ENCODE measurements at places on chromosomes 6 and 20.

DNA sequence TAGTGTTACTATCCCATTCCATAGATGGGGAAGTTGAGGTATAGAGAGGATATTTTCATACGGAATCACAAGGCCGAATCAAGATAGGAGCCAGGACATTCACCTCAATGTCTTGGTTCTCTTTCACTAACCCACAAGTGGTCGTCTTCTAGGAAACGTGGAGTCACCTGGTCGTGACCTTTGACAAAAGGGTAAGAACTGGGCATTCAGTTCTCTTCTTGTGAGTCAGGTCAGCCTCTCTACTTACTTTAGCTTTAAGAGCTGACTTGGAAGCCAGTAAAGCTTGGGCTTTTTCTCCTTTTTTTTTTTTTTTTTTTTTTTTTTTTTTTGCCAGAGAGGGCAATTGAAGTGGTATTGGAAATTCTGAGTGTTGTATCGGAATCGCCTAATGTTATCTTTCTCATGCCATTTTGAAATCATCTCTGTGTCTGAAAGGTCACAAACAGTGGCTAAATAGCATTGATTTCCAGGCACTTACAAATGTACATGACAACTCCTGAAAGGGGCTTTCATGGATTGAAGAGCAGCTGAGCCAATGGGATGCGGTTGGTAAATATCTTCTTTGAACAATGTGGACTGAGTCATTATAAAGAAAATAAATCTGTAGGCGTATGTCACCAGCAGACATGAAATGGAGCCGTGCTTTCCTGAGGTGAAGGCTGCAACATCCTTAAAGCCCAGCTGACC, 356.9 kb downstream of the KIF16B start:
- no peak for DNase-seq

DNA sequence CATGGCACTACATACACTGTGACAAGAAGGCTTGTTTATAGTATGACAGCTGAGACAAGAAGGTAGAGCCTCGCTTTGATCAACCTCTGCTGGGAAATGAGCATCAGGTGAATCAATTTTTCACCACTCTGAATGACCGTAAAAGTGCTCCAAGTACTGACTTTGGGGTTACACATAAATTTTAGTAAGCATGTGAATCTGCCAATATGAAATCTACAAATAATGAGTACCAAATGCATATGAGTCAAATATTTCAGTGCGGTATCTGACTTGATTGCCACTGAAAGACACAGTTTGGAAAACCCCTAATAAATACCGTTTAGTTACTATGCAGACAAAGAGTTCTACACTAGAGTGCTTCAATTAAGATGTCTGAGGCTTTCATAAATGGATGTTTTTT, 77.8 kb downstream of the ATG5 start:
- peak; percentile 54 for DNase-seq

DNA sequence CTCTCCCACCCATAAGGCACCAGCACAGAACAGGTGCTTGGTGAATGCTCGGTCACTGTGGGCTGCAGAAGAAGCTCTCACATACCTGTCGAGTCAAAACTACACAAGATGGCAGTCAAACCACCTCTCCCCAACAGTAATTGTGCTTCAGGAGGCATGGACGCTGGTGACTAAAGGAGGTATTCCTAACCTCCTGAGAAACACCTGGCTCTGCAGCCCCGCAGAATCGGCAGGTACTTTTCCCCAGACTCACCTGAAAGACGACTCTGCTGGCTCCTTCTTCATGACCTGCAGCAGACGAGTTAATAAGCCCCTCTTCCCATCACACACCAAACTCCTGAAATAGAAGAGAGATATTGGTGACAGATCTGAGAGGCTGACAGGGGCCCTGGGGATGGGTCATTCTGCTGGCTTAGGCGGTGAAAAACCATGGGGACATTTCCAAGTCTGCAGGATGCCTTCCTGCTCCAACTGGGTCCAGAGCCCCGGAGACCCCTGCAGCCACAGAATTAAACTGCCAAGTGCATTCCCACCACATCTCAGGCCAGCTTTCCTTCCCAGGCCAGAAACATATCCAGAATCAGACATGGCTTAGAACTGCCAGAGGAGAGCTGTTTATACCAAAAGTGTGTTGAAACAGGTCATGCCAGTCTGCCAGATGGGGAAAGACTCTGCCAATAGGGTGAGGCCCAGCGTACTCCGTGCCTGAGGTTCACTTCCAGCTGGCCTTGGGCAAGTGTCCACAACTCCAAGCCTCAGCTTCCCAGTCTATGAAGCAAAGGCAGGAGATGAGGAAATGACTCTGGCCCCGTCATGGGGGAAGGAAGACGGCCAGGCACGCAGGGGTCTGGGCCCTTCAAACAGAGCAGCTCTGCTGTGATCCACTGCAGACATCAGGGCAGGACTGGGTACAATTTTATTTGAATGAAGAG, 53.0 kb downstream of the MYH7B start:
- no peak for DNase-seq

DNA sequence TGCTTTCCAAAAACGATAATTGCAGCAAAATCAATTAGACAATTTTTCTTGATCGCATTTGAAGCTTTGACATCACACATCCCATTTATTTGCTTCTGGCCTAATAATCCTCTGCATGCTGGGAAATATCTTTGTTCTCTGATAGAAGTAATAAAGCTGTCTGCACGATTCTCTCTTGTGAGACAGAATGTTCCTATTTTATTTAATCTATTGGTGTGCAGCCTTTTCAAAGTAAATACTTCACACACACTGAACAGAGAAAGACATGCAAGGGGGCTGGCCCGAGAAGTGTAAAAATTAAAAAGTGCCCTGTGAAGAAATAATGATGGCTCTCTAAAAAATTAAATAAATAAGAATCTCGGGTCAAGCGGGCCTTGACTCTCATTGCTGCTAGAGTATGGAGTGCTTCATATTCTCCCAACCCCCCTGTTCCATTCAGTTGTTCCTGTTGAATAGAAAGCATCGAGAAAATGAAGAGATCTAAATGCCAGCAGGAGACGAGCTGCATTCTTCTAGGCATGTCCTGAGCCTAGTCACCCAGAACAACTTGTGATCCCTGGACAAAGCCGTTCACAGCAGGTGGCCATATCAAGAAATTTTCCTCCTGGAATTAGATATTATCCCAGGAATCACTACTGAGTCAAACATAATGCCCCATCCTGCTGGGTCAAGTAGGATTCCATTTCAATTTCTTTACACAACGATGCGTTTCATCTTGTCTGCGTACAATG, 625.9 kb upstream of the EPHA7 start:
- DNase-seq, result no peak

GRCh38 chr6:51814418-51814817, 273.0 kb downstream of the PKHD1 start:
- DNase-seq, result peak; percentile 9

DNA sequence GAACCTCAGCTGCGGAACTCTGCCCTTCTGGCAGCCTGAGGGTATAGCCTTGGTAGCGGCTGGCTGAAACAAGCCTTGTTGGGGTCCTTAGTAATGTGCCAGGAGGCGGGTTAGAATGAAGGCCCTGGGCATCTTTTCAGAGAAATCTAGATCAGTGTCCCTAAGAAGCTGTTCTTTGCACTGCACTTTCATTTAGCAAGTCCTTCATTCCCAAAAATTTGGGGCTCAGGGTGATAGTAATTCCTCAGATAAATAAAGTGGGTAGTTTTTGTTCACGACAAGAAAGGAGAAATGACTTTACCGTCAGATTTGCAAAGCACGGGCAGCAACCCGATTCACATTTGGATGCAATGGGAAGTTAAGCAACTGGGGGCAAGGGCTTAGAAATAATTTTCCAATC, 3.2 kb downstream of the INSM1 start:
- DNase-seq, result no peak

DNA sequence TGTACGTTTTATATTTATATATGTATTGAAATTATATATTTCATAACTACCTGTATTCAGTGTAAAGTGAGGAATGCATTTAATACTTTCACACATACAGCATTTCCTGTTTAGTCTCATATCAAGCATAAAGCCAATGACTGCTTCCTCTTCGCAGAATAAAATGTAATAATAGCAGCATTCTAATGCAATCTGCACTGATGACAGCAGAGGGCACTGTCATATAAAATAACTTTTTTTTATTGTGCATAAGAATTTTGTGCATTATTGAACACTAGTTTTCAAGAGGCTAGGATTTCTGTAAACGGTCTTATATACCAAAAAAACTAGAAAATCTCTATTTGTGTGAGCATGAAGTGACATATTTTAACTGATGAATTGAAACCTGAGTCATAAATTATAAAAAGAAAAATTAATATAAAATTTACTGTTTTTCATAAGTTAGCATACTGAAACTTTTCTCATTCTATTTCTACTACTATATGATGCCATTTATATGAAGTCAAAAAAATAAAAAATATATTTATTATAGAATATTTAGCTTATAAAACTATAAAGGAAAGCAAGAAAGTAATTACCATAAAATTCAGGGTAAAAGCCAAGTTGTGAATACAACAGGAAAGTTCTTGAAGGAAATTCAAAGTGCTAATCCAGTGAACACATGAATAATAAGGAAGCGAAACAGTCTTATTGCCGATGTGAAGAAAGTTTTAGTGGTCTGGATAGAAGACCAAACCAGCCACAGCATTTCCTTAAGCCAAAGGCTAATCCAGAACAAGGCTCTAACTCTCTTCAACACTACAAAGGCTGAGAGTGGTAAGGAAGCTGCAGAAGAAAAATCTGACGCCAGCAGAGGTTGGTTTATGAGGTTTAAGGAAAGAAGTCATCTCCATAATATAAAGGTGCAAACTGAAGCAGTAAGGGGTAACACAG, 36.3 kb downstream of the RNF146 start:
- DNase-seq, result peak; percentile 51

- peak; percentile 63 for DNase-seq
These were observed 51.2 kb downstream of the TP53INP2 start for GRCh38 chr20:34755367-34755766.

DNA sequence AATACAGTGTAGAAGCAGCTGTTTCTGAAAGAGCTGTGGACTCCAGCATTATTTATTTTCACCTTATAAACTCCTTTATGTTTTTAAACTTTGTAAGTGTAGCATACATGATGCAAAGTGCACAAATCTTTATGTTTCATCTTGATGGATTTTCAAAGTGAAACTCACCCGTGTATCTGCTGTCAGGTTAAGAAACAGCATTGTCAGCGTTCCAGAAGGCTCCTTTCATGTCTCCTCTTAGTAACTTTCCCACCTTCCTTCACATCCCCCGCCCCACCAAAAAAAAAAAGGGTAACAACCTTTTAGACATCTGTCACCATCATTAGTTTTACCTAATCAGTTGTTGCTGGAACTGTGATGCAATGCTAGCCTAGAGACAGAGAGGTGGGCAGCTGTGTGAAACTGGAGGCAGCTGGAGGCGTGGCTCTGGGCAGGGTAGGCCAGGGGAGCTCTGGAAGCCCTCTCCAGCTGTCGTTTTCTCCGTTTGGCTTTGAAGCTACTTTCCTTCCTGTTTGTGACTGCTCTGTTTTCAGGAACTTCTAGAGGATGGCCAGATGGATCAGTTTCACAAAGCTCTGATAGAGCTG, 7.2 kb downstream of the ACTR5 start:
- no peak for DNase-seq

- DNase-seq, result no peak
These were observed 41.8 kb downstream of the KCNS1 start for GRCh38 chr20:45059022-45059728.

GRCh38 chr20:18845017-18845416, 31.4 kb downstream of the SCP2D1 start:
- no peak for DNase-seq

- DNase-seq, result no peak
These were observed 47.2 kb upstream of the CCN2 start for GRCh38 chr6:131998255-131998982.

GRCh38 chr6:94074764-94075163, 655.4 kb upstream of the EPHA7 start:
- DNase-seq, result no peak

DNA sequence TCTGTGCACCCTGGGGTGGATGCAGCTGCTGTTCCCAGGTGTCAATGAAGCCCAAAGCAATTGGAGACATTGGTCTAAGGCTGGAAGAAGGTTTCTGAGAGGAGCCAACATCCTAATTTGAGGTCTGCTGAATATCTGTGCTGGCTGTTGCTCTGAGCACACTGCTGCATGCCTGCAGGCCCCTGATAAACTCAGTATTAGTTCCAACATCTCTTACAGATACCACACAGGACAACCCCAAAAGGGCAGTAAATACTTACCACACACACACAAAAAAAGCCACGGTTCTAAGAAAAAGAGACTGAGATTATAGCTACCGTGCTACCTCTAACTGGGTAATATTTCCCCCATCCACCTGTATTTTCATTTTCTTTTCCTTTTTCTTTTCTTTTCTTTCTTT, 164.3 kb upstream of the SOX4 start:
- no peak for DNase-seq

GRCh38 chr20:50693001-50693400, 1.7 kb upstream of the RIPOR3 start:
- DNase-seq, result no peak

DNA sequence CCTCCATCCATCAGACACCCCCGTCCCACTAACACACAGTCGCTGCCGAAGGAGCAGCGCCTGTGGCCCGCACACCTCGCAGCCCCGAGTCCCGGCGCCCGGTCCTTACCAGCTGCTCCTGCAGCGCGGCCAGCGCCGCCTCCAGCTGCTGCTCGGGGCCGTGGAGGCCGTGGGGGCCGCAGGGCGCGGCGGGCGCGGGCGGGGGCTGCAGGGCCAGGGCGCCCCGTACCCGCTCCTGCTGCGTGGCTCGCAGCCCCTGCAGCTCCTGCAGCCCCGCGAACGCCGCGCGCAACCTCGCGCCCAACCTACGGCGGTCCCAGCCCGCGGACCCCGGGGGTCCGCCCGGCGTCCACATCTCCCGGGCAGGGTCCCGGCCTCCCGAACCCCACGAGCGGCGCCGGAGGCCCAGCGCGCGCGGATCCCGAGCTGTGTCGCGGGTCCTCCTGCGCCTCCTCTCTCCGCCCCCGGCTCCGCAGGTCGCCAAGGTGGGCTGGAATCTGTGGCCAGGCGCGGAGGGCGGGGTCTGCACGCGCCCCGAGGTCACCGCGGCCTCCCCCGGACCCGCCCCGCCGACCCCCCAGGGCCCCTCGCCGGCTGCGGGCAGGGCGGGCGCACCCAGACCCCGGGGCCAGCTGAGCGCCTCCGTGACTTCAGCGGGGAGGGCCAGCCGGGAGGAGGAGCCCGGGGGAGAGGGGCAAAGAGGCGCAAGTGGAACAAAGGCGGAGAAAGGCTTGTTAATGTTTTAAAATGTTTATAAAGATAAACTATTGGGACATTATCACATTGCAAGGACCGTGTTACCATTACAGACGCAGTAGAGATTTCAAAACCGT, at the start of gene DACT2:
TSS of gene DACT2 (minus strand) at position 499 of the 833 bp plus-strand sequence. CDS start at position 355, 144 bp downstream.
- no peak for DNase-seq

DNA sequence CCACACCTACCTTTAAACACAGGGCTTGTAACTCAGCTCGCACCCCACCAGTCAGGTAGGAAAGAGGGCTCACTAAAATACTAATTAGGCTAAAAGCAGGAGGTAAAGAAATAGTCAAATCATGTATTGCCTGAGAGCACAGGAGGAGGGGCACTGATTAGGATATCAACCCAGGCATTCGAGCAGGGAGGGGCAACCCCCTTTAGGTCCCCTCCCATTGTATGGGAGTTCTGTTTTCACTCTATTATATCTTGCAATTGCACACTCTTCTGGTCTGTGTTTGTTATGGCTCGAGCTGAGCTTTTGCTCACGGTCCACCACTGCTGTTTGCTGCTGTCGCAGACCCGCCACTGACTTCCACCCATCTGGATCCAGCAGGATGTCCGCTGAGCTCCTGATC, 657.2 kb downstream of the PRIM2 start:
- DNase-seq, result no peak

- no peak for DNase-seq
These were observed 29.9 kb downstream of the RTN4IP1 start for GRCh38 chr6:106599440-106599839.

- no peak for DNase-seq
These were observed 199.1 kb downstream of the CENPW start for GRCh38 chr6:126539022-126539421.

- DNase-seq, result no peak
These were observed 7.4 kb downstream of the SENP6 start for GRCh38 chr6:75608956-75609533.
